Muscle of arm (tissue), 14 donors: ENCODE measurements at places on chromosomes 7 and 10.
A peak's percentile ranks its signal among the peaks of the same experiment; 100 is the strongest.

GRCh38 chr10:69863580-69863979 lies 61.9 kb downstream of the COL13A1 start:
- no peak for DNase-seq

DNA sequence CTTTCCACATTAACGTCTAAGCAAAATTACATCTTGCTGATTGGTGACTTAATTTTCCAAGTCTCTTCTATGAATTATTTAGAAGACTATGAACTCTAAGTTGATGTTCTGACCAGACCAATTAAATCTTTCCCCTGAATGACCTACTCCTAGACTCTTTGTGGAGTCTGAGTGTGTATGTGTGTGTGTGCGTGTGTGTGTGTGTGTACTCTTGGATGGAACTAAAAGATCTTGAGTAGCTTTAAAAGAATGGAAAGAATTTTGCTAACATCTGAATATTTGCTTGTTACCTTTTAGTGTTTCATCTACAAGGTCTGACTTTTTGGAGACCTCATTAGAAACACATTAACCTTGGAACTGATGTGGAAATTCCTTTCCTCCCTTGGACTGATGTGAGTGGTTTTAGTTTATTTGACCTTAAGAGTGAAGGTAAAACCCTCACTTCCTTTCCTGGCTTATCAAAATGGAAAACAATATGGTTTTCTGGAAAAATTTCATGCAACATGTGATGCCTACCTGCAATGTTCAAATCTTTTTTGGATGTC lies 257.1 kb downstream of the GATA3 start:
- no peak for DNase-seq

DNA sequence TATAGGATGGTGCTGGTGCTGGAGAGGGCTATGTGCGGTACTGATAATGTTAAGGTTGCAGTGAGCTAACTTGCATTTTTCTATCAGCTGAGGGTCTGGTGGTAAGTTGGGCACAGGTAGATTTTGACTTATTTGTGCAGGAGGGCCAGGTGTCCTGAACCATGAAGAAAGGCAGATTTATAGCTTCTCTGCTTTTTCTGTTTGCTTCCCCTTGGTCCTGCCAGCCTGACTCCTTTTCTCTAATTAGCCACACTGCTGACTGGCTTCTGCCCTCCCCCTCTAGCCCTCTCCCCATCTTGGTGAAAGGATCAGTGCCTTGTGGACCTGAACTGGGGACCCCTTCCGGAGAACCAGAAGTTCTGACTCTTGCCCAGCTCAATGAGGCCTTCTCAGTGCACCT lies 40.8 kb upstream of the STEAP4 start:
- DNase-seq, result no peak

DNA sequence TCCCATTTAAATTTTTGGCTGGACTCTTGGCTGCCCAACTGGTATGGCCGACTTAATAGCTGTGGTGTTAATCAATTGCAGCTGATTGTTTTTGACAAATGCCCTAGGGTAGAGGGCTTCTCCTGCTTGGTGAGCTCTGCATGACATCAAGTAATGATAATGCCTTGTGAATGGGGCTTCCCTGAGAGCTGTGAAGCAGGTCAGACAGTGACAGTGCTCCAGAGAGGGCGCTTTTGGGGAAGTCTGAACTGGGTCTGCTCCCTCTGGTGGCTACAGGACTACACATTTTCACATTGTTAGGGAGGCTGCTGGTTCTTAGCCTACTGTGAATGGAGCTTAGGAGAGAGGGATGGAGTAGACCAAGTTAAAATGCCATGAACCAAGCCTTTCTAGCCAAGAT lies 98.8 kb downstream of the SDK1 start:
- no peak for DNase-seq

DNA sequence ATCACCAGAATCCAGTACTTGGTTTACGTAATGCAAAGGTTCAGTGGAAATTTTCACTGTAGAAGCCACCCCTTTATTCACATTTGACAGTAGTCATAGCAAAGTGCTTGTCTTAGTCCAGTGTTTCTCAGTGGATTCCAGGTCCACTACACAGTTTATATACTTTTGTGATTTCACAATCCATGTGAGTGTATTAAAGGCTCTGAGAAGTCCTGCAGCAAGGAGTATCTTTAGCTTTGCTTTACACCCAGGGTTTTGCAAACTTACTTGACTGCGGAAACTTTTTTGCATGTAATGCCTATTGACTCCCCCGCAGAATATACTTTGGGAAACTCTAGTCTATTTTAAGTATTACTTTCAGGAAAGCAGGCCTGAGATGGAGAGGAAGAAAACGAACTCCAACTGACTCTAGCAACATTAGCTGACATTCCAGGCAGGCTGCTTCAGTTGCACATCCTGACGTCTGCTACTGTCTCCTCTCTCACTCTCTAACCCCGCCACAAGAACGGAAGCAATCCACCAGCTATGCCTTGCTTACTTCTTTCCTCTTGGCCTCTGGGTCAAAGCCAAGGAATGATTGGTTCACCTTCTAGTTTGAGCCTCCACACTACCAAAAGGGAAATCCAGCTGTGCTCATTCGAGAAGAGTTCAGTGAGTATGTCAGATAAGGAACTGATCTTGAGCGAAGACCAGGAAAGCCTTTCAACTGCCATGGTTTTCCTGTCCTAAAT lies 6.2 kb downstream of the PLXNA4 start:
- DNase-seq, result no peak

DNA sequence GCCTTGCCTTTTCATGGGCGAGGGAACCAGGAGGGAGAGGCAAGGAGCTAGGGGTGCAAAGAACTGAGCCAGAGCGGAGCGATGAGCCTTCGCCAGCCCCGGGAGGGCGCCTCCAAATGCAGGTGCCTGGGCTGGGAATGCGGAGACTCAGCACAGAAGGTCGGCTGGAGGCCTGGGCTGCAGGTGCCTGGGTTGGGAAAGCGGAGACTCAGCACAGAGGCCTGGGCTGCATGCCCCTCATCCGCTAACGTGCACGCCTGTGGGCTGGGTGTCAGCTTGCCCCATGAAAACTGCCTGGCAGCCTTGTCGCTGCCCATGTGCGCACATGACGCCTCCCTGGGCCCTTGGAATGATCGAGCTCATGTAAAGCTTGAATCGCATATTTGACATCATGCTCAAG lies 51.8 kb downstream of the POM121L12 start:
- no peak for DNase-seq

DNA sequence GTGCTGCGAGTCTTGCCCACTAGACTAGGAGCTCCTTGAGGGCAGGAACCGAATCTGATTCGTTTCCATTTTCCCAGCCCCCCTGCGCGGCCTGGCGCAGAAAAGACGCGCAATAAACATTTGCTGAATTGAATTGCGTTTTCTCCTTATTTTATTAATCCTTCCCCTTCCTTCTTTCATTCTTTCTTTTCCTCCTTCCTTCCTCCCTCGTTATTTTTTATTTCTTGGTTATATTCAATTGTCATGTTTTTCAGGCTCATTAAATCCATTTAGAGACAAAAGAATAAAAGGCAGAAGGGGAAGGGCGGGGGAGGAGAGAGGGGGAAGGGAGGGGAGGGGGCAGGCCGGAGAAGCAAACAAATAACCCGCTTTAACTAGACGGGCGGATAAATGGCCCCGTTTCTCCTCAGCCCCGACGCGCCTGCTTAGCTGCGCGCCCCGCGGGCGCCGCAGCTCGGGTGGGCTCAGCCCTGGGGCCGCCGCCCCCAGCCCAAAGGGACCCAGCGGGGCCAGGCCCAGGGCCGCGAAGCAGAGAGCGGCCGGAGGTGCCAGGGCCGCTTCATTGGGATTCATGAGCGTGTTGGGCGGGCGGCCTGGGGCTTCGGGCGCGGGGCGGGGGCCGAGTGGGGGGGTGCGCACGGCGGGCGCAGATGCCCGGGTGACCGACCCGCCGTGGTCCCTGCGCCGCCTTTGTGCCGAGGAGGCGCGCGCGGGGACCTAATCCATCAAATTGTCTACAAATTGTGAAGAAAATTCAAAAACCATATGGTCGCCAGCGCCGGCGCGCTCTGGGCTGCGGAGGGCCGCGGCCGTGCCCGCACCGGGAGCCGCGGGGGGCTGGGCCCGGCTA lies 5.0 kb downstream of the LBX1 start:
- DNase-seq, result no peak

- no peak for DNase-seq
These were observed 1.2 kb downstream of the MACROH2A2 start for GRCh38 chr10:70053841-70054288.

GRCh38 chr10:416091-416515 lies 273.4 kb downstream of the DIP2C start:
- no peak for DNase-seq

GRCh38 chr7:139543801-139544603 lies 20.5 kb downstream of the CLEC2L start:
- no peak for DNase-seq

- DNase-seq, result no peak
These were observed 11.3 kb downstream of the CRYGN start for GRCh38 chr7:151428378-151429236.

DNA sequence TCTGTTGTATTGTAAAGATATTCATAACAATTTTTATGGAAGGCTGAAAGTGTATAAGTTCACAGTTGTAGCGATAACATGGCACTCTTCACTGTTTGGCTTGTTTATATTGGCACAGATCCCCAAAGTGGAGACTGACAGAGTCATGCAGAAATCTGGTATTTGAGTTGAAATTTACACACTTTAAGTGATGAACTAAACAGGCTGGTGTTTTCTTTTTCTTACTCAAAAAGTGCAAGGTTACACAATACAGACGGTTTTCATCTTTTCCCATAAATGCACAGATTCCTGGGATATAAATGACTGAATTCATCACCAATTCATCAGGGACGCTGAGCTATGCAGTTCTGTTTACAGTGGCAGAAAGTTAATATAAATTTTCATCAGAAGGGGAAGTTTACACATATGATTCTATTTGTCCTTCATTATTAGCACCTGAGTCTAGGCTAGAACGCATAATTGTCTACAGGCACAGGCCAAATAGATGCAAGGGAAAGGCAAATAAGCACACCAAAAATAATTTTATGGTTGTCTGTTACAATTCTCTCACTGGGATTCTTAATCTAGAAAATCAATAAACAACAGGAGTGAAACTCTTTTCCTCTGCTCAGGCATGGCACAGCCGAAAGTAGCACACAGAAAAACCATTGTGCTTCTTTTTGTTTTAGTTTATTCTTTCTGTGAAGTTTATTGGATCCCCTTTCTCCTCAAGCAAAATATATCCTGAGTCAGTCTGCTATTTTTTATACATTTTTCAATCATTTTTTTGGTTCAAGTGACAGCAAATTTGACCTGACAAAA lies 88.0 kb downstream of the FOXP2 start:
- peak; percentile 14 for DNase-seq

DNA sequence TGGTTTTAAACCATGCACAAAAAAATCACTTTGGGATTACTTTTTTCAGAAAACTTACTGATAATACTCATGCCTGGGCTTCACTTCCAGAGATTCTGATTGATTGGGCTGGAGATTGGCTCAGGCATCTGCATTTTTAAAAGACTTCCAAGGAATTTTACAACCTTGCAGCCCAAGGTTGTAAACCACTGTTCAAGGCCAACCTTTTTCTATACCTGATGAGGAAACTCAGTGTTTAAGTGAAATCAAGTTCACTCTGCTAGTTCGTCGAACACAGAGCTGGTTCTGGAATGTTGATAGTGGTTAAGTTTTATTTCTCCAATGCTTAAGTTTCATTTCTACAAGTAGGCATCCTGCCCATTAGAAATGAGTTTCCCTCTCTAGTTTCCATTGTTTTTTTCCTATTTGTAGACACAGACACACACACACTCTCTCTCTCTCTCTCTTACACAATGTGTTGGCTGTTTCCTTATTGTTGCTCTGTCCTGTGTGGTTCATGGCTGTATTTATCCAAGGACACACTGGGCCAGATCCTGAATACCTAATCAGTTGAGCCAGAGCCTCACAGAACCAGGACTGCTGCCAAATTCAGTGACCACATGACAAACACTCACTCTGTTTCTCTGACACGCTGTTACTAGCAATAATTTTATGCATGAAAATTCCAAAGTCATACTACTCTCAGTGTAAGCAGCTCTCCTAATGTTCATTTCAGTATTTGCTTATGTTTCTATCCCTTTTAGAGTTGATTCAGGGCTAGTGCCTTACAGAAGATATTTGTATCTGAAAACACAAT lies 3.7 kb upstream of the IFIT1B start:
- peak; percentile 87 for DNase-seq

DNA sequence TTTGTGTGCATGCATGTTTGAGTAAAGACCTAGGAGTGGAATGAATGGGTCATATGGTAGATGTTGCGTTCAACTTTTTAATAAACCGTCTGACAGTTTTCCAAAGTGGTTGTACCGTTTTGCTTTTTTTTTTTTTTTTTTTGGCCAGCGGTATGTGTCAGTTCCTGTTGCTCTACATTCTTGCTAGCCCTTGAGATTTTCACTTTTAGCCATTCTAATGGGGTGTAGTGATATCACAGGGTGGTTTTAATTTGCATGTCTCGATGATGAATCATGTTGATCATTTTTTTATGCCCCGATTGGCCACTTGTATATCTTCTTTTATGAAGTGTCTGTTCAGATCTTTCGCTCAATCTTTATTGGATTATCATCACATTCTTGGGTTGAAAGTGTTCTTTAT lies 320.7 kb downstream of the CAMK1D start:
- no peak for DNase-seq

GRCh38 chr7:47104206-47104549 lies 477.7 kb downstream of the TNS3 start:
- DNase-seq, result no peak

DNA sequence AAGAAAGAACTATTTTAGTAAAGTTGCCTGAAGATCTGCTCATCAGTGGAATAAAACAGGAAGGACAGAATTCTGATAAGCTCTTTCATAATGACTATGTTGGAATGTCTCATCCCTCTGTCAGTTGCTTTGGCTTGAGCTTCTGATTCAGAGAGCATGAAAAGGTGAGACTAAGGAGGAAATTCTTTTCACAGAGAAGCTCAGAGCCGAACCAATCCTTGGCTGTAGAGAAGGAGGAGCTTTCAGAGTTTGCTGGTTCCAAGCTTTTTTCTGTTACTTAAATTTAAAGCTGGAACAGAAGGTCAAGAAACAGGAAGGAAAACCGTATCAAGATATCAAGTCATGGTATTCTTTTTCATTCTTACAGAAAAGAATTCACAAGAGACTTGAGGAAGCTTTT lies 24.0 kb downstream of the GSTO2 start:
- no peak for DNase-seq

GRCh38 chr7:39073432-39073831 lies 95.7 kb downstream of the POU6F2 start:
- peak; percentile 19 for DNase-seq

DNA sequence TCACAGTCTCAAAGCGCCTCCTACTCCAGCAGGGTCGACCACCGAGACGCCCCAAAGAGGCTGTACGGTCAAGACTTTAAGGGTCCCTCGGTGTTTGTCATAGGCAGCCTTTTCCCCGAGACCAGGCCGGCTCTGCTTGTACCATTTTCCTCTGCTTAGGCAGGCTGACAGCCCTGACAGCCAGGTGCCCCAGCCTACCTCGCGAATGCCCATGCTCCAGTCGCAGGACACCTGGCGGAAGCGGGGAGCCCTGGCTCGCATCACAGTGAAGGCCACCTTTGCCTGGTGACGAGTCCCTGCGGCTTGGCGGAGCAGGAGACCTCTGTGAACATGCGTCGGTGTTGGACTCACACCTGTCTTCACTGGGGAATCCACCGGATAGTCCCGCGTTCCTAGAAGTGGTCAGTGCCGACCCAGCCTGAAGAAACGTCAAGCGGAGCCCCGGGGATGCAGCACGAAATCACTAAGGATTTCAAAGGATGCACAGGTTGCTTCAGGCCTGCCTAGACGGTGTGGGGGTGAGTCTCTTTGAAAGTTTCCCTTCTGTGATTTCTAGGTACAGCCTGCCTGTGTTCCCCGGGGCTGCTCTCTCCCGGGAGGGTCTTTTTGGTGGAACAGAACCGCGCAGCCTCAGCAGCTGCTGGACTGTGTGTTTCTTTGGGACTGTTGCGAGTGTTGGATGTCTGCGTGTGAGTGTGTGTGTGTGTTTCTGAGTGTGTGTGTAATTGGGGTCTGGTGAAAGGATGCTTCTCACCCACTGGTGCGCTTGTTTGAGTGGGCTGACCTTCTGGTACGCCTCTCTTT lies 30.5 kb upstream of the ZNF273 start:
- no peak for DNase-seq
